WTC11 (cell line): ENCODE measurements at places on chromosomes 7 and 10. TPM values are rescaled to one million over a fixed set of nuclear protein-coding genes. Genes with fewer than 3 reads are reported as not detected.

BRI3 gene
- total RNA-seq, result 108 to 112 TPM (median 110 TPM) in 3 replicates

SPDYE16 gene
- total RNA-seq, result not detected in 3 replicates

IL15RA gene
- 1.9 to 2.2 TPM (median 2.0 TPM) in 3 replicates for total RNA-seq

RPEL1 gene
- 0.09 TPM in 1 of 3 replicates, not detected in the others for total RNA-seq

C10orf71 gene
- total RNA-seq, result not detected in 3 replicates

CYP2C19 gene
- total RNA-seq, result 0.09 to 0.14 TPM in 2 of 3 replicates, not detected in the other

AGAP6 gene
- 16.8 to 19.0 TPM (median 17.3 TPM) in 3 replicates for total RNA-seq

SEMA4G gene
- 9.7 to 13.0 TPM (median 11.8 TPM) in 3 replicates for total RNA-seq

EN2 gene
- not detected in 3 replicates for total RNA-seq

HMX2 gene
- total RNA-seq, result 0.59 to 1.7 TPM (median 1.4 TPM) in 3 replicates

- no peak for DNase-seq
These were observed 44.3 kb downstream of the PRR15 start for GRCh38 chr7:29607889-29608288.

GRCh38 chr7:38217672-38218071, 39.6 kb downstream of the STARD3NL start:
- DNase-seq, result no peak

- no peak for DNase-seq
These were observed 87.6 kb downstream of the XRCC2 start for GRCh38 chr7:152588350-152588749.

DNA sequence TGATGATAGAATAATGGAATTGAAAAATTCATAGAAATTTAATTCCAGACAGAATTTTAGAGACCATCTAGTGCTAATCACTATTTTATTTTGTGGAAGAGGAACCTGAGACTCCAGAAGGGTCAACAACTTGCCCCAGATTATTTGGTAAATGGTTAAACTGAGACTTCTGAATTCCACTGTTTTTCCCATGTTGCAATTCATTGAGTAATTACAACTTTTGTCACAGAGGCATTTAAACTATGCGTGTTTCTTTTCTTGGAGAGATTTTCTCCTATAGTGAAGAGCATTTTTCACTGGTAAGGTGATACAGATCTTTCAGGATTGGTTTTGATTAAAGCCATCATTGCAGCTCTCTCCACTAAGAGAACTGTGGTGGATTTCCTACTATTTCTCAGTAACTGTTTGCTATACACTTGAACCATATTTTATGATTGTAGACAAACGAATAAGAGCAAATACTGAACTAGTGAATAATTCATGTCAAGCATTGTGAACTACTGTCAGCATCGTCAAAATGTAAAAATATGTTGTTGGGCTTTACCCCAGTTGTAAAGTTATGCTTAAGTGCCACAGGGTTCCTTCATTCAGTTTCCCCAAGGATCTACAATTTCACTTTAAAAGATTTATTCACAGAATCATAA, 26.5 kb downstream of the LRGUK start:
- DNase-seq, result no peak

DNA sequence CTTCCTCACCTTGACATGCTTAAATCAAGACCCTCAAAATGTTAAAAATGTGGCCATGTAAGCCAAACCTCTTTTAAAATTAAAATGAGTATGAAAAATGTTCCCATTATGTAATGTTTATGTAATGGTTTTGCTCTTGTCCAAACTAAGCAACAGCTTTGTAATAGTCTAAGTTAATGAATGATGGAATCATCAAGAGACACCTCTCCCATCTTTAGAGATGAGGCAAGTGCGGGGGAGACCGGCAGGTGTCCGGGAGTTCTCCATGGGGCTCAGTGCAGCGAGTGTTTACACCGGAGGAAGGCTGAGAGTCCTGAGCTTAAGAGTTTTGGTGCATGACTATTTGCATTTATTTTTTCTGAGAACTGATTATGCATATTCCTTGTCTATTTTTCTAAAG, 384.9 kb upstream of the RNF32 start:
- DNase-seq, result no peak

- DNase-seq, result no peak
These were observed 25.6 kb downstream of the CACUL1 start for GRCh38 chr10:118729200-118729599.
